Stimulated activated memory B cell treated with anti-CD40 and anti-IgM and Interleukin-4, amounts not matched to agents 10 μg/mL and 1 μg/mL and 100 μg/mL, for 72 hours (primary cell): ENCODE measurements at places on chromosomes 5 and 9.

- ATAC-seq: no peak
Measured at GRCh38 chr9:16417749-16418148, 452.7 kb downstream of the BNC2 start.

DNA sequence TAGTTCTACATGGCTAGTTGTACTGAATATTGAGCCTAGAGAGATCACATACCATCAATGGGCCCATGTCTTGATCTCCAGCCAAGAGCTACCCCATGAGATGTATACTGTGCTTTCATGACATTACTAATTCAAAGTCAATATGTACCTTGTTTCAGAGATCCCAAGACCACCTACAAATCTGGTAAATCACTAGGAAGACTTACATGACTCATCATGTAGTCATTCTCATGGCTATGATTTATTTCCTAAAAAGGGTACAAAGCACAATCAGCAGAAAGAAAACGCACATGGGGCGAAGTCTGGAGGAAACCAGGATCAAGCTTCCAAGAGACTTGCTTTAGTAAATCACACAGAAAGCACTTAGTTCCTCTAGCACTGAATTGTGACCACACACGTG lies 103.0 kb downstream of the PCSK5 start:
- ATAC-seq: no peak

GRCh38 chr5:1156754-1157460 lies 44.5 kb upstream of the SLC6A19 start:
- ATAC-seq: no peak

DNA sequence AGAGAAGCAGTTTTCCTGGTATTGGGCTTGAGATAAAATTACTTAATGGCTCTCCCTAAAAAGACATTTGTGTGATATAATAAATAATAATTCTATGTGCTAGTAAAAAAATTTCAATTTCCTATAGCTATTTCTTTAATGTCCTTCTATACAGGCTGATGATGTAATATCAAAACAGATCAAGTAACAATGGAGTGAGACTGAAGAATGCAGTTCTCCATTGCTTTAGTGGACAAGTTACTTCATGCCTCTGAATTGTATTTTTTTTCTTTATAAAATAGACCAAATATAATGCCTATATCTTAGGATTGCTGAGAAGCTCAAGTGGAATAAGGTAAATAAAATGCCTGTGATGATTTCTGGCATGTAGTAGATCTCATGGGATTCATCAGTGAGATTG lies 35.6 kb upstream of the NEURL1B start:
- no peak for ATAC-seq

GRCh38 chr9:5846501-5846921 lies 13.6 kb upstream of the ERMP1 start:
- no peak for ATAC-seq

DNA sequence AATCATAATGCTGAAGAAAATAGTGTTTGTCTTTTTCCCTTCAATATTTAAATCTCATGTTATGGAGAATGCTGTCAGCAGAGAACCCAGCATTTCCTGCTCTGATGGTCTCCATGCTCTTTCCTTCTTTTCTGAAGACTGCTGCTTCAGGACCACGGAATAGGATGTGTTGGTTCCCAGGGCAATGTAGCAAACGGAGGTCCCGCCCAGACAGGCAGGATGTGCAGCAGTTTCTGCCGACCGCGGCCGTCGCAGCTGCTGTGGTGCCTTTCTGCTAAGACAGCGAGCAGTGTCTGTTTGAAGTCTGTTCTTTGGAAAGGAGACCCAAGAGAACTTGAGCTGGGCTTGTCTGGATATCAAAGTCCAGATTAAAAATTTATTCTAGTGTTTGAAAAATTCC lies 654.3 kb downstream of the CCDC171 start:
- no peak for ATAC-seq

GRCh38 chr5:68531970-68532369 lies 316.4 kb downstream of the PIK3R1 start:
- ATAC-seq: no peak

DNA sequence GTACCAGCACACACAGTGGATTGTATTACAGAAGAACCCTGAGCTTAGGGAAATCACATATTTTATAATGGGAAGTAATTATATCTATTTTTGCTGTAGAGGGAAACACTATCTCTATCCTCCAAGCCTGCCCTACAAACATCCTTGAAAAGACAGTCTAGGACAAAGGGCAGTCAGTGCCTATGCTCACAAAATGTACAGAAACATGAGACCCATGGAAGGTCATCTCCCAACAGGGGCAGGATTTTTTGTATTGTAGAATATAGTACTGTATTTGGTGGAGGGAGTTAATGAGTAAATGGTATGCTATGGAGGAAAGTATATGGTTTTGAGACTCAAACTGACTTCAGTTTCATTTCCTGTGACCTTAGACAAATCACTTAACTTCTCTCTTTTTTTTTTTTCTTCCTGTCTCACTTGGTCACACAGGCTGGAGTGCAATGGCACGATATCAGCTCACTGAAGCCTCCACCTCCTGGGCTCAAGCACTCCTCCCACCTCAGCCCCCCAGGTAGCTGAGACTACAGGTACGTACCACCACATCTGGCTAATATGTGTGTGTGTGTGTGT lies 5.8 kb upstream of the RAB14 start:
- peak; percentile 95 for ATAC-seq

DNA sequence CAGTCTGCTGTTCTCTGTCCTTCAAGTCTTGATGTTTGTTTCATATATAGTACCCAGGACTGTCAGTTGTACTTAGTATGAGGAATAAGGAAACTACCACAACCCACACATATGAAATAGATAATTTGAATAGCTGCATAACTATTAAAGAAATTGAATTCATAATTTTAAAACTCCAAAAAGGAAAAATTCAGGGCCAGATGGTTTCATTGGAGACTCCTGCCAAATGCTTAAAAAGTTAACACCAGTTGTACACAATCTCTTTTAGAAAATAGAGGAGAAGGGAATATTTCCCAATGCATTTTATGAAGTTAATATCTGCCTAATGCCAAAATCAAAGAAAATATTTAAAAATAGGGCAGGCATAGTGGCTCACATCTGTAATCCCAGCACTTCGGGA lies 24.6 kb upstream of the SPIN1 start:
- ATAC-seq: no peak

- no peak for ATAC-seq
Measured at GRCh38 chr9:130531670-130532069, 47.7 kb upstream of the FUBP3 start.

GRCh38 chr5:125310749-125311148 lies 564.3 kb upstream of the ZNF608 start:
- no peak for ATAC-seq
